ENCODE measurements at places on chromosomes 2 and 18. TPM values are rescaled to one million over a fixed set of nuclear protein-coding genes. Genes with fewer than 3 reads are reported as not detected.

SLC23A3 gene
- total RNA-seq = 1.8 TPM

DSC1 gene
- not detected for total RNA-seq

DES gene
- not detected for total RNA-seq

GCFC2 gene
- total RNA-seq = 42.0 TPM

SCN9A gene
- total RNA-seq = not detected

LONRF2 gene
- 0.23 TPM for total RNA-seq

SERPINB11 gene
- not detected for total RNA-seq

ALPI gene
- not detected for total RNA-seq

NFE2L2 gene
- total RNA-seq = 63.5 TPM

ERFE gene
- 0.24 TPM for total RNA-seq

LRRTM1 gene
- not detected for total RNA-seq

SRSF7 gene
- total RNA-seq = 415 TPM

MAP4K3 gene
- total RNA-seq = 12.9 TPM

SERPINB4 gene
- total RNA-seq = not detected

RESP18 gene
- not detected for total RNA-seq

MBP gene
- 60.2 TPM for total RNA-seq

MLPH gene
- not detected for total RNA-seq

CKAP2L gene
- 17.9 TPM for total RNA-seq

Data from activated CD4-positive, alpha-beta T cell treated with anti-CD3 and anti-CD28 coated beads, Interleukin-2, amount 10 ng/mL, durations not matched to agents 24 days and 14 days (primary cell).